ENCODE measurements at places on chromosomes 3 and 15.

- DNase-seq, result no peak
These were observed 12.2 kb upstream of the IFT57 start for GRCh38 chr3:108234387-108234957.

DNA sequence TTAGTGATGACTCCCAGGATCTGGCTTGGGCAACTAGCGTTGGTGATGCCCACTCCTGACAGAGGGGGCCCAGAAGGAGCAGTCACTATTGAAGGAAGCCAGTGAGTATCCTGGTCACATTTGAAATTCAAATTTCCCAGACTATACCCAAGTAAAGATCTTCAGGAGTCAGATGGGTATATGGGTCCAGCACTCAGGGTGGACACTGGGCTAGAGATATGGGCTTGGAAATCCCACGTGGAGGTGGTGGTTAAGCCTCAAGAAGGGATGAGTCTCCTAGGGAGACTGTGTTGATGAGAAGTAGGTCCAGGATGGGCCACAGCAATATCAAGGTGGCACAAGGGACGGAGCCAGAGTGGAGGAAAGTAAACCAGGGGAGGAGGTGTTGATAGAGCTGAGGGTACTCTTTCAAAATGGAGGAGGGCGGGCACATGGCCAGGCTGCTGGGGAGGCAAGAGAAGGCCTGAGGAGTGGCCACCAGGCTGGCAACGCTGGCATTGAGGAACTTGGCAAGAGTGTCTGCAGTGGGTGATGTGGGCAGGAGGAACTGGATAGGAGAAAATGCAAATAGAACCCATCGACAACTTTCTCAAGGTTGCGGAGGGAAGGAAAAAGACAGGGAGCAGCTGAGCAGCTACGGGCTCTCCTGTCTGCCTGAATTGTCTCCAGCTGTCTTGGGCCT is 3.7 kb upstream of the SLCO2A1 start:
- no peak for DNase-seq

DNA sequence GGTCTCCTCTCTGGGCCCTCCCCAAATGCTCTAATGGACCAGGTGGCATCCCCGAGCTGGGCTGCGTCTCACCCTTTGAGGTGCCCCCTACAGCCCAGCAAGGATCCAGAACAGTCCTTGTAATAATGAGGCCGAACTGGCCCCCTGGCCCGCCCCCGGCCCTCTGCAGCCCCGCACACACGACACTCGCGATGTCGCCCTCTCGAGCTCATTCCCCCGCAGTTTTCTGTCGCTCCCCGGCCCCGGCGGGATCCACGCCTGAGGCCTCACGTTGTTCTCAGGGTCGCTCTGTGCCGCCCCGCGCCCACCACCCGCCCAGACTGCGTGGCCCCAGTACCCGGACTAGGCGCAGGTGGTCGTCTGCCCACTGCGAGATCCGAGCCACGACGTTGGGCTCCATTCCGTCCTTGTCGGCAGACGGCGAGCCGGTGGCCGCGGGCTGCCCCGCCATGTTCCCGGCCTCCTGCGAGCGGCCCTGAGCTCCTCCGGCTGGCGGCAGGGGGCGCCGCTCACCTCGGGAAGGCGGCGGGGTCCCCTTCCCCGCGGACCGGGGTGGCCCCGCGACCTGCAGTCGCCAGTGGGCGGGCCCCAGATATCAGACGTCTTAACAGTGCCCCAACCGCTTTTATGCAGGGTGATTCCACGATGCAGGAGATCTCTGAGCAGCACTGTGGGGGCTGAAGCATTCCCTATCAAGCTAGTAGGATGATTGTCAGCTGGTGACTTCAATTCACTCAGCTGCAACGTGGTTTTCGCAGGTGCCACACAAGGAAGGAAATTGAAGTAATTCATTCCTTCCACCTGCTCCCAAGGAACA is at the start of gene C3orf33:
C3orf33 (minus strand) TSS at position 477 of the 817 bp plus-strand sequence; CDS start at position 451, 26 bp downstream.
- DNase-seq, result peak; percentile 62

GRCh38 chr15:42849836-42850235 is 70.7 kb downstream of the TTBK2 start:
- no peak for DNase-seq

Measured in stimulated activated CD4-positive, alpha-beta T cell treated with anti-CD3 and anti-CD28 coated beads, Interleukin-2, amount 100 ng/mL, for 48 hours (primary cell).